ENCODE measurements at places on chromosomes 5 and 9.

GRCh38 chr9:69029535-69029934 lies 6.0 kb upstream of the FXN start:
- DNase-seq, result no peak

DNA sequence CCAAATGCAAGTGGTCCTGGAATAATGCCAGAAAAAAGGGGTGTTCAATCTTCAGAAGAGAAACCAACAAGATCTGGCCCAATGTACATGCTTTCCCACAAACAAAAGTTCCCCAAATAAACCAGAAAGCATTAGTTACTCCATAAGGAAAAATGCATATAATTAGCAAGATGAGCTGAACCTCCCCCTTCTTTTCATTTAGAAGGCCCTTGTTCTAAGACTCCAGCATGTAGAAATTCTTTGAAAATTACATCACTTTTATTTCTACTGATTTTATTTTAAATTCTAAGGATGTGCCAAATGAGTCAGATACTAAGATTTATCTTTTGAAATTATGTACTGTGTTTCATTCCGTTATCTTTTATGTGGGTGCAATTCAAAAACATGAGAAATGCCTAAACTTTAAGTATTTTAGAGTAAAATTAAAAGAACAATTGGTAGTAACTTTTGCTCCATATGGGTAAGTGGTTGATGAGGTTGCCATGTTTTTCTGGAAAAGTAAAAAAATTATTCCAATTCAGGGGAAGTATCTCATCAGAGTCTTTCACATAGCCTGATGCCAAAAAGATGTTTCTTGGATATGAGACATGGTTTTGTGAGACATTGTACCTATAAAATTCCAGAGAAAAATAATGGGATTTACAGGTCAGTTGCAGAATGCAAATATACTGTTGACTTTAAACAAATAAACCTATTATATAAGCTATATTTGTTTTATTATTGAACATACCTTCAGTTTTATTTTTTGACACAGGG lies 106.5 kb upstream of the CCDC112 start:
- no peak for DNase-seq

DNA sequence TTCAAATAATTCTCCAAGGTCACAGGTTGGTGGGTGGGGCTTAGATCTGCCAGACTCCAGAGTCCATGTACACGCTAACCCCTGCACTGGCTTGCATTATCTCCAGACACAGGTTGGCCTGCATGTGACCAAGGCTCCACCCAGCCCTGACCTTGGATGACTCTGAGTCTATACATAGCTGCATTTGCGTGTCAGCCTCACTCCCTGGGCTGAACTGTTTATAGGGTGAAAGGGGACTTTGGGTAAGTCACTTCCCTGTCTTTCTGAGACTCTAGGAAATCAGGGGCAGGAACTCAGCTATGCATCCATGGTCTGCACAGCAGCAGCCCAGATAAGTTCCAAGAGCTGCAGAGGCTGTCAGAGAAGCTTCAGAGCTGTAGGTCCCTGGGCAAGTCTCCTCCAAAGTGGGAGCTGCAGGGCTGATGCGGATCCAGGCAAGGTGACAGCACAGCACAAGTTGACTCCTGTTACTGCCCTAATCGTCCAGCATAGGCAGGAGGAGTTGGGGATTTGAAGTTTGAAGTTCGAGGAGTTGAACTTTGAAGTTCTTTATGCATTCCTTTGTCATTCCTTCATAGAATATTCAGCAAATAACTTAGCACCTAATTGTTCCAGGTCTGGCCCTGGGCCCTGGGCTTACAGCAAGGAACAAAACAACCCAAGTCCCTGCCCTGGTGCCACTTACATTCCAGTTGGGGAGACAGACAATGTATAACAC lies 53.4 kb downstream of the SLC22A5 start:
- no peak for DNase-seq

DNA sequence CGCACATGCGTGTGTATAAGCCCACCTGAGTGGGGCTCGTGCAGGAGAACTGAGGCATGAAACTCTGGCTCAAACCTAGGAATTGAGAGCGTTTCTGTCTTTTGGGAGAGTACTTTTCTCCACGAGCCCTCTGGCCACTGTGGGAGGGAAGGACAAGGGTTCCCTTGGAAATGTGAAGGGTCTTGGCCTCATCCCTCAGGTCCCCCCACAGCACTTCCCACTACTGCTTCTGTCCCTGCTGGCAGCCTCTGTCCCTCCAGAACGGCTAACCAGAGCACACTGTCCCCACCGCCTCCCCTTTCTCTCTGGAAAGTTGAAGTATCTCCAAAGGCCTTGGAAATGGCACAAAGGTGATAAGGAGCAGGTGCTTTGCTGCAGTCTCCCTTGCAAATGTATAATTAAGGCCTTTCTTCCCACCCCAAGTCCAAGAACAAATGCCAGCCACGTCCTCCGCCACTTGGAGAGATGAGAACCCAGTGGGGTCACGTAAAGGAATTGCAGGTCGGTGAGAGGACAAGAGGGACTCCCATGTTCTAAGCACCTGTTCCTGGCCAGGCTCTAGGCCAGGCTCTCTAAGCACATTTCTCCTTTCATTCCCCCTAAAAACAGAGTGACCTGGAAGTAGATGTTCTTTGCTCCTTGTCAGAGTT lies 107.9 kb upstream of the LMX1B start:
- DNase-seq, result no peak

DNA sequence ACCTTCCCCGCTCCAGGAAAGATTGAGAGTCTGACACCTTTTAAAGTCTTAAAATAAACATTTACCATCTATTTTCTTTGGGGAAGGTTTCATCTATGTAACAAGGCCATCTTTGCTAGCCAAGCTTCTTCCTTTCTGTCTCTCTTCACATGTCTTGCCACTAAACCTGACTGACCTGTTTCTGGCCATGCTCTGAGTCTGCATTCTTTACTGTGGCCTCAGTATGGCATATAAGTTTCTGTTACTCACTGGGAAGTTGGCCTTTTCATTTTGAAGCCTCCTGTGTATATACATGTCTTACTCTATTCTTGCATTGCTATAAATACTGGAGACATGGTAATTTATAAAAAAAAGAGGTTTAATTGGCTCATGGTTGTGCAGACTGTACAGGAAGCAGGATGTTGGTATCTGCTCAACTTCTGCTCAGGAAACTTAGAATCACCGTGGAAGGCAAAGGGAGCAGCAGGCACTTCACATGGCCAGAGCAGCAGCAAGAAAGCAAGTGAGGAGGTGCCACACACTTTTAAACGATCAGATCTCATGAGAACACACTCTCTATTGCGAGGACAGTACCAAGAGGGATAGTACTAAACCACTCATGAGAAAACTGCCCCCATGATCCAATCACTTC lies 48.1 kb downstream of the KCNV2 start:
- no peak for DNase-seq

GRCh38 chr9:136720898-136721338 lies 8.5 kb downstream of the DIPK1B start:
- no peak for DNase-seq

- no peak for DNase-seq
Measured at GRCh38 chr5:140590861-140591260, 26.2 kb downstream of the SLC35A4 start.

- DNase-seq, result no peak
Measured at GRCh38 chr5:10689391-10690081, 71.5 kb downstream of the DAP start.

GRCh38 chr9:108467161-108467560 lies 388.6 kb downstream of the ACTL7B start:
- DNase-seq, result no peak

DNA sequence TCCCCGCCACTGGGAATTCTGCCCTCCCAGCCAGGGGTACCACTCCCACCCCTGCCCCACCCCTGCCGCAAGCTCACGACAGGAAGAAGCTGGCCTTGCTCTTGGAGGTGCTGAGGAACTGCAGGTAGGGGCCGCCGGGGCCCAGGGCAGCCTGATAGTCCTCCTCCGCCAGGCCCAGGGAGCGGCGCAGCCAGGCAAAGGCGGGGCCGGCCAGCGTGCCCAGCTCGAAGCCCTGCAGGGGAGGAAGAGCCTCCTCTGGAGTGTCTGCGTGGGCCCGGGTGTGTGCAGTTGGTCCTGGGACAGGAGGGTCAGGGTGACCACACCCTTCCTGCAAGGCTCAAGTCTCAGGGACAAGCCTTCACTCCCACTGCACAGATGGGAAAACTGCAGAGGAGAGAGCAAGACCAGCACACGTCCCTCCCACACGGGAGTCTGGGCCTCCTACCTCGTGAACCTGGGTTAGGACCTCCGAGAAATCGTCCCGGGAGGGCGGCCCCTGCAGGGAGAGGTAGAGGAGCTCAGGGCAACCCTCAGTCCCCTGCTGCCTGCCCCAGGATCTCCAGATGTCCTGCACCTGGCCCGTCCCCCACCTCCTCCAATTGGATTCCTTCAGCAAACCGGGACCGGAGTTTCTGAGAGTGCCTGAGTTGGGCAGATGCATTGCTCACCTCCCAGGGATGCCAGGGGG lies 2.4 kb downstream of the PIP5KL1 start:
- no peak for DNase-seq

DNA sequence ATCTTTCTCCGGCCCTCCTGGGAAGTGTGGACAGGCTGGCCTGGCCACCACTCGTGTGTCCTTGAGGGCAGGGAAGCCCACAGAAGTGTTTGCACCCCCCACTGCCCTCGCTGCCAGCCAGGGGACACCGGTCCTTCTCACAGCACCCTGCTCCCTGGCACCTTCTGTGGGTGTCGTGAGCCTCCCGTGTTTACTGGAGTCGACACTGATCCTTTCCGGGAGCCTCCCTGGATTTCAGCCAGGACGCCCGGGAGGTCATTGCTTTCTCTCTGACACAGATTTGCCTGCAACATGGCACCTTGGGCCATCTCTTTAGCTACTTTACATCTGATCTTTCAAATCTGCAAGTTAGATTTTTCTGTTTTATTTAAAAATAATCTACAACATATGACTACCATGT lies 120.4 kb upstream of the CACNA1B start:
- no peak for DNase-seq

DNA sequence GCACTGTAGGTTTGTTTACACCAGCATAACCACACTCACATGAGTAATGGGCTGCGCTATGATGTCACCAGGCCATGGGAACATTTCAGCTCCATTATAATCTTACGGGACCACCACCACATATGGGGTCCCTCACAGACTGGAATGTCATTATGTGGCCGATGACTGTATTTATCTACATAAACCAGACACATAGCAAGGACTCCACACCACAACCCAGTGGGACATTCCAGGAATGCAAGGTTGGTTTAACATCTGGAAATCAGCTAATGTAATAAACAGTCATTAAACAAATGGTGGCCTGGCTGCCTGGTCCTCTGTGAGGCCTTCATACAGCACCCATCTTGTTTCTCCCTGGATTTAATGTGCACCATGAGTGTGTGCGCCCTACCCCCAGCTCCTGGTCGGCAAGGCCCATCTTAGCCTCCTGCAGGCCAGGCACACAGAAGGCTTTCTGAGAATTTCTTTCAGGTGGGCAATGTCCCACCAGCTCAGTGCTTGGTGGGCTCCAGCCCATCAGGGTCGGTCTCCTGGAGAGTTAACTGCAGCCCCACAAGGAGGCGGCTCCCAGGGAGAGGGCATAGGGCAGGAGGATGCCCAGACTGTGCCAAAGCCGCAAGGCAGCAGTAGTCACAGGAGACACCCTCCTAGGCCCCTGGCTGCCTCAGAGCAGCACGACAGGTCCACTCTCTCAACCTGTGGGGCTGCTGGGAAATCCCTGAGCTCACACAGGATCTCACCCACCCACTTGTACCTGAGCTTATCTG lies 35.9 kb upstream of the SARDH start:
- DNase-seq, result no peak

- DNase-seq, result no peak
Measured at GRCh38 chr9:127252410-127253318, 11.9 kb upstream of the GARNL3 start.

GRCh38 chr5:6404129-6404528 lies 25.8 kb upstream of the MED10 start:
- no peak for DNase-seq

DNA sequence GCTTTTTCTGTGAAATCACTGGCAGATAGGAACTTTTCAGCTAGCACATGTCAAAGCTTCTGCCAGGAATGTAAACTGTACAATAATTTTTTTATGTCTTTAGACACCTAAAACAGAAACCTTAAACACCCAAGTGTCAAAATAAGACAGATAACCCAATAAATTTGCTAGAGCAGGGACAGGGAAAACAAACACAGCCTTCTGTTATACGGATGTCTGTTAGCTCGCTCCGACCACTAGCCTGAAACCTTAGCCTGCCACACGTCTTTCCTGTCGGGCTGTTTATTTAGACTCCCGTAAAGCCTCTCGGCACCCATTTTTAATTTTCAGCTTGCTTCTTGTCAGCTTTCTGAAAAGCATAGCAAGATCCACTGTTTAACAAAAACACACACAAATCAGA lies 355.4 kb upstream of the SLC24A2 start:
- DNase-seq, result no peak

DNA sequence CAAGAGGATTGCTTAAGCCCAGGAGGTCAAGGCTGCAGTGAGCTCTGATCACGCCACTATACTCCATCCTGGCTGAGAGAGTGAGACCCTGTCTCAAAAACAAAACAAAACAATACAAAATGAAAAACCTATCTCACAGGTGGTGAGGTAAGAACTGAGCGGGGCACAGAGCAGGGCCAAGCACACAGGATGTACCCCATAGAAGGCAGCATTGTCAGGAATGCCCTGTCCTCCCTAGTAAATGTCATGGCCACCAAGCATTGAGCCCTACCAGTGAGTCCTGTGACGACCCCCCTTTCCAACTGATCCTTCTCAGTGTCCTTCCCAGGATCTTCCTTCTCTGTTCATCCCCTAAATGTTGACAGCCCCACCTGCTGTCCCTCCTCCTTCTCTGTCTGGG lies 44.6 kb upstream of the ALDH1B1 start:
- no peak for DNase-seq

DNA sequence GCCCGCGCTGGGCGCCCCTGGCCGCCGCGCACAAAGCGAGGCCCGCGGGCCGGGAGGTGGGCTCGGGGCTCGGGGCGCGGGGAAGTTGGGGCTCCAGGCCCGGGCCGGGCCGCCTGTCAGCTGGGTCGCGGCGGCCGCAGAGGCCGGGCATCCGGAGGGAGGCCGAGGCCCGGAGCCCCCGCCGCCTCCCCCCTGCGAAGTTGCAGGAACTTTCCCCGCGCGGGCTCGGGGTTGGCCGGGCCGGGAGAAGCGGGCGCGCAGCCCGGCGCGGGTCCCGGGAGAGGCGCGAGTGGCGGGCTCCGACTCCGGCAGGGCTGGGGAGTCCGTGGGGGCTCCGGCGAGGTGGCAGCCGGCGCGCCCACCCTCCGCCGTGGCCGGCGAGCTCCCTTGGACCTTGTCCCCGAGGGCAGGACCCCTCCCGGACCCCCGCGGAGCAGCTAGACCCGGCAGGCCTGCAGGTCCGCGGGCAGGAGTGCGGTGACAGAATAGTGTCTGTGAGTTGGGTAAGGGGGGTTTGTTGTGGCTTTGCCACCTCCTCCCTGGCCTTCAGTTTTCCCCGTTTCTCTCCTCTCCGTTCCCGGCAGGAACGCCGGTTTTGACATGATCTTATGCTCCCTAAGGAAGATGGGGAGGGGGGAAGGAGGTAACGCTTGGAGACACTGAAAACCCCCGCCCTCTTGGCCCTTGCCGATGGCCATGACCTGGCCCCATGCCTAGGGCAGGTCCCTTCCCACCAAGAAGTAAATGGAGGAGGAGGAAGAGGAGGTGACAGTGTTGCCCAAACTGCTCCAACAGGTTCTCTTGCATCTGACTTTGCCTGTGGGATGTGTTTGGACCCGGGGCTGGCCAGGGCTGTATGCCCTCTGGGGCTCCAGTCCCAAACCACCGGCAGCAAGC lies 942 bp downstream of the PHF2 start:
- no peak for DNase-seq

GRCh38 chr9:86997156-86997555 lies 49.9 kb upstream of the GAS1 start:
- no peak for DNase-seq

Data from activated CD8-positive, alpha-beta memory T cell treated with anti-CD3 and anti-CD28 coated beads for 1 hour (primary cell).